ENCODE measurements at places on chromosomes 12 and 14.
A peak's percentile ranks its signal among the peaks of the same experiment; 100 is the strongest.

DNA sequence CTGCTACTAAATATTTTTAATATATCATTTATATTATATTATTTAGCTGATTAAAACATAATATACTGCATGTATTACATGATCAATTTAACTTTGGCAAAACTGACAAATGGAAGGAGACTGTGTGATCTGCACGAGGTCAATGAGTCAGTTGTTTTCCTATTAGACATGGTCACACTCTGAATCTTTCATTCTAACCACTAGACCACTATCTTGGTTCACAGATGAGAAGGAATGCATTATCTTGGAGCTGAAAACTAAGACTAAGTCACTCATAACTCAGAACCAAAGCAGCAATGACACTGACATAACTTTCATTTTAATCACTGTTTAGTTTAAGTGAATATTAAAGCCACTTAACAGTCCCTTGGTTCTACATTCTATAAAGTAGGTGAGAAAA lies 37.4 kb downstream of the GNPTAB start:
- DNase-seq, result peak; percentile 75

DNA sequence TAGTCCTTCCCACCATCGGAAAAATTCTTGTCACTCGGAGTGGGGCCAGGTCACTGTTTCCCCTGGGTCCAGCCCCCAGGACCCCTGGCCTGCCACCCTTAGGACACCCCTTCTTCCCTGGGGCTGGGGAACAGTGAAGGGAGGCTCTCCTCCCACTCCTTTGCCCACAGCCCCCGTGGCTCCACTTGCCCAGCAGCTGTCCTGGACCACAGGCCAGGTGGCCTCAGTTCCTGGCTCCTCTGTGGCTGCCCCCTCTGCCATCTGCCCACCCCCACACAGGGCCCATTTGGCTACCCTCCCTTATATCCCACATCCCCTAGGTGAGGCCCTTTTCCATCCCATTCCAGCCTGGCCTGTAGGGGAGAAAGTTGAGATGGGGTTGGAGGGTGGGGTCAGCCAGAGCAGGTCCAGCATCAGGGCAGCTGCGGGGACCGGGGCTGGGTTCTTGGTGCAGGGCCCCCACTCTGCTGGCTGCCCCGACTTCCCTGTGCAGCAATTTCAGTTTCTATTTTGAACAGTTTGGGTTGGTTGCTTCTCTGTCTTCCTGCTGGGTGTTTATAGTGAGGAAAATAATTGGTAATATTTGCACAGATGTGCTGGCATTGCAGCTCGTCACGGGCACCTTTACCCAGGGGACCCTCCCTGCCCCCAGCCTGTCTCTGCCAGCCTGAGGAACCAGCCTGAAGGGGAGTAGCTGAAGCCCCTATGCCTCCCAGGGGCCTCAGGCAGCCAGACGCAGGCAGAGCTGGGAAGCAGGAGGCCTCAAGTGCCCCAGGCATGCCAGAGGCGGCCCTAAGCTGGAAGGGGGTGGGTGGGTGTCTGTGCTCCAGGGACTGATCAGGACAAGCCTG lies 23.4 kb downstream of the SYNDIG1L start:
- DNase-seq, result no peak

DNA sequence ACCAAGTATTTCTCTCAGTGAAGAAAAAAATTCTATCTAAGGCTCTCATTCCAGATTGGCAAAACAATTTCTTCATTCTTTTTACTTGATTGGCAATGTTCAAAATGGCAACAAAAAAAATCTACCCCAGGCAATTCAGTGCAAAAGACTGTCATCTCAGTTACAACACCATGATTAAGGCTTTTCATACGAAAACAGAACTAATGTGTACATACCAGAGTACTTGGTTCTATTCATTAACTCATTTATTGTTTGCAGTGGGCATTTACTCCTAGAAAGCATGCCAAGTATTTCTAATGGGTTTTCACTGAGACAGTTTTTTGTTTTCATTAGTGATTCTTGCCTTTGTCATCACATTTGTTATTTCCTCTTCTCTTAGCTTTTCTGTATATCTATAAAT lies 33.0 kb downstream of the DBX2 start:
- DNase-seq, result no peak

DNA sequence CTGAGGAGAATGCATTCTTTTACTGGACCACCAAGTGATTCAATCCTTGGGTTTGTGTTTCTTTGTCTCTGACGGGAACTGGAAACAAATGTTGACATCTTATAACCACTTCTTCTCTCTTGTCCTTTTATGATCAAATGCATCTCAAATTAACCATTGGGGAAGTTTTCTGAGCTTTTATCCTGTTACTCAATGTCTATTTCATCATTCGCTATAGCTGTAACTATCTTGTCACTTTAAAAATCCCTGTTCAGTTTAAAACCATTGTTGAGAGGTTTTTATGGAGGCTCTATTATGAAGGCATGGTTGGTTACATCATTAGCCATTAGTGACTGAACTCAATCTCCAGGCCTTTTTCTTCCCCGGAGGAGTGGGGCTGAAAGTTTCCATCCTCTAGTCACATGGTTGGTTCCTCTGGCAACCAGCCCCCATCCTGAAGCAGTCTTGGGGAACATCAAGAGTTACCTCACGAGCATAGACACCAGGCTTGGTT lies 2.7 kb upstream of the CLEC6A start:
- DNase-seq, result no peak

- peak; percentile 40 for DNase-seq
These were observed 643 bp downstream of the ZFC3H1 start for GRCh38 chr12:71662849-71663560.

GRCh38 chr12:63400718-63401117 lies 249.7 kb upstream of the AVPR1A start:
- DNase-seq, result peak; percentile 26

DNA sequence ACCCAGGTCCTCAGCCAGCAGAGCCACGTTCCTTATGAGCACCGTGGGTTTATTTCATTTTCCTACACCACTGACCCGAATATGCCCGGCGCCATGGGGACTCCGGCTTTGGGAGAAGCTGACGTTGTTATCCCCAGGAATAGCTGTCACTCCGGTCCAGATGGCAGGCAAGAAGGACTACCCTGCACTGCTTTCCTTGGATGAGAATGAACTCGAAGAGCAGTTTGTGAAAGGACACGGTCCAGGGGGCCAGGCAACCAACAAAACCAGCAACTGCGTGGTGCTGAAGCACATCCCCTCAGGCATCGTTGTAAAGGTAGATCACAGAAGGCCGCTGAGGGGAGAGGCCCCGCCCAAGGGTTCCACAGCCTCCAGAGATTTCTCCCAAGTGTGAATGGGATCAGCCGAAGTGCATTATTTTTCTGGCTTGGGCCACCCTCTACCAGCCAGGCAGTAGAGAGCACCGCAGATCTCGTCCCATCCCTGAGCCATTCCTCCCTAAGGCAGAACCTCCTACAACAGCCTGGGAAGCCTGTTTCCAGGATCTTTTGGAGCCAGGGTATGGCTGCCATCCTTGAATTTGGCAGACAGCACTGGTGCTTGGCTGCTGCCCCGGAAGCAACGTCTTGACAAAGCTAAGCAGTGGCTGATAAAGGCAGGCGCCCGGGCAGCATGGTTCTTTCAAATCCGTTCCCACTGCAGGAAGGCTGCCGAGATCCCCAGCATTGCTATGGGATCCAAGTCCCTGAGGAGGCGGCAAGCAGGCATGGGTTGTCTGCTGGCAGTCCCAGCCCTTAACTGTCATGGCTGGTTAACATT lies 17.8 kb downstream of the CDK2AP1 start:
- no peak for DNase-seq

DNA sequence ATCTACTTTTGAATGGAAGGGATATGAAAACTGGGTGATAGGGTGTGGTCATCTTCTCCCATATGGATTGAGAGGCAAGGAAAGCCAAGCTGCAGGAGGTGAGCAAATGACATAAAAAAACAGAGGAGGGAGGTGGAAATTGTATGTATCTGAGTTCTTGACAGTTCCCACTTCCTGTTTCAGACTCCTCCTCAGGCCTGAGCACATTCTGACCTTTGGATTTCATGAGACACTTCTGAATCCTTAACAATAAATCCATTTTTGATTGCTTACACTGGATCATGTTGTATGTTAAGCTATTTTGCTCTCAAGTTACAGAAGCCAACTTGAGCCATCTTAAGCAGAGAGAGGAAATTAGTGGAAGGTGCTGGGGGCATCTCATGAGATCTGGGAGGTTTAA lies 11.6 kb upstream of the SRSF5 start:
- no peak for DNase-seq

- DNase-seq, result no peak
These were observed 9.7 kb downstream of the GLRX5 start for GRCh38 chr14:95544588-95544987.

- no peak for DNase-seq
These were observed 32.4 kb downstream of the LMO3 start for GRCh38 chr12:16573398-16574077.

- no peak for DNase-seq
These were observed 35.7 kb upstream of the GPR132 start for GRCh38 chr14:105100910-105101309.

DNA sequence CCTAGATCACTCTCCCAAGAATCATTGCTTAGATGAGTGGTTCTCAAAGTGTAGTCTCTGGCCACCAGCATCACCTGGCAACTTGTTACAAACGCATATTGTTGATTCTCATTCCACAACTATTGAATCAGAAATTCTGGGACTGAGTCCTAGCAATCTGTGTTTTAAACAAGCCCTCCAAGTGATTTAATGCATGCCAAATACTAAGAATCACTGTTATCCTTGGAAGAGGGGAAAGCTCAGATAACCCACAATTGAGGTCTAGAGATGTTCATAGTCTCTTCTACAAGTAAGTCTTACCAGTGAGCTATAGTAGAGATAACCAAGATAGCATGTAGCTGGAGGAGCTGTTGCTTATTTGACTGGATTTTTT lies 666.6 kb downstream of the DIO2 start:
- DNase-seq, result peak; percentile 87

DNA sequence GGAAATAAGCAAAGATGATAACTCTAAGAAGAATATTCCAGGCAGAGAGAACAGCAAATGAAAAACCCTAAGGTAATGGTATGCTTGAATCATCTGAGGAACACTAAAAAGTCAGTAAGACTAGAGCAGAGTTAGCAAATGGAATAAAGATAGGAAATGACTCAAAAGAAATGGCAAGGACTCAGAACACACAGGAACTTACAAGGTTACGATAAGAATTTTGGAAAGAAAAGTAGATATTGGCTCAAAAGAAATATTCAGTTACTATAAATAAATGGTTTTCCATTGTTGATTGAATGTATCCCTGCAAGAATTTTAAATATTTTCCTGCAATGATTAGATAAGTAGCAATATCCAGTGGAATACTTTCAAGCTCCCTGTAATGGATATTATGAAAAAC lies 705.8 kb downstream of the C12orf50 start:
- DNase-seq, result peak; percentile 77

DNA sequence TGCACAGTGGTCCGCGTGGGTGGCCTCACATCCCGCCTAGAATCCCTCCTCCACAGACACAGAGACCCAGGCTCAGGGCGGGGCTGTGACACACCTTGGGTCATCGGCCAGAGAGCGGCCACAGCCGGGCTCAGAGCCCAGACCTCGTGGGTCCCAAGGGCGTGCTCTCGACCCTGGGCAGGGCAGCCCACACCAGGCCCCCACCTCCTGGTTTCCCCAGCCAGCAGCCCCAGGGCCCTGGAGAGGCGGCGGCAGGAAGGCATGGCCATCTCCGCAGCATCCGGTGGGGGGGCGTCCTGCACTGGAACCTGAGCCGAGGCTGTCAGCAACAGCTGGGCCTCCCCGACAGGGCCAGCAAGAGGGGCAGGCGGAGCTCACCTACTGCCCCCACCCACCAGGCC lies 15.2 kb downstream of the JAG2 start:
- no peak for DNase-seq

GRCh38 chr12:99390707-99391106 lies 256.8 kb upstream of the GARIN6 start:
- no peak for DNase-seq

- DNase-seq, result no peak
These were observed 501.1 kb downstream of the APAF1 start for GRCh38 chr12:99146185-99146584.

DNA sequence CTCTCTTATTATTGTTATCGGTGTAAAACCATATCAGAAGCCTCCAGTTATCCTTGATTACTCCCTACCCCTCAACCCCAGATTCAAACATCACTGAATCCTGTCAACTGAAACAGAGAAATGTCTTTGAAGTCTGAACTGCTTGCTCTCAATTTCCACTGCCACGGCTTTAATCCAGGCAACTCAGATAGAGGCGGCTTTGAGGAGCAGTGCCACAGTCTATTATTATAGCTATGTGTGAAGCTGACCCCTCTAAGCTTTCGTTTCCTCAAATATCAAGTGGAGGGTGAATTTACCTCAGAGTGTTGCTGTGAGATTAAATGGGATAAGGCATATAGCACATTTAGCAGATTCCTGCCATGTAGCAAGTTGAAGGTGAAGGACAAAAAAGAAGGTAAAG lies 49.0 kb upstream of the PDE3A start:
- DNase-seq, result no peak

GRCh38 chr12:67202011-67202677 lies 67.0 kb upstream of the CAND1 start:
- DNase-seq, result no peak

DNA sequence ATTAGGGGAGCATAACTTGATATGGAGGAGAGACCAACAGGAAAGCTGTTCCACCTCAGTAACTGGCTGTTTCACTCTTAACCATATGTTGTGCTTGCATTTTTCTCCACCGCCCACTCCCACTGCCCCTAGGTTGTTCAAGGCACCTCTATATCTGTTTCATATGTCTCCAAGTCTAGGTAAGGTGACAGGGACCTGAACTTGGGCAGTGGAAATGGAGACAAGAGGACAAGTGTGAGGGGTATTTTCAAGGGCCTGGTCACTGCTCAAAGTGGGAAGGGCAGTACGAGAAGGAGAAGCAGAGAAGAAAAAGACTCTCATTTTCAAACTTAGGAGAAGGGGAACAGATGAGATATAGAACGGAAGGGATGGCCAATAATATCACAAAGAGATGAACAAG lies 3.1 kb downstream of the SLC38A1 start:
- DNase-seq, result no peak

DNA sequence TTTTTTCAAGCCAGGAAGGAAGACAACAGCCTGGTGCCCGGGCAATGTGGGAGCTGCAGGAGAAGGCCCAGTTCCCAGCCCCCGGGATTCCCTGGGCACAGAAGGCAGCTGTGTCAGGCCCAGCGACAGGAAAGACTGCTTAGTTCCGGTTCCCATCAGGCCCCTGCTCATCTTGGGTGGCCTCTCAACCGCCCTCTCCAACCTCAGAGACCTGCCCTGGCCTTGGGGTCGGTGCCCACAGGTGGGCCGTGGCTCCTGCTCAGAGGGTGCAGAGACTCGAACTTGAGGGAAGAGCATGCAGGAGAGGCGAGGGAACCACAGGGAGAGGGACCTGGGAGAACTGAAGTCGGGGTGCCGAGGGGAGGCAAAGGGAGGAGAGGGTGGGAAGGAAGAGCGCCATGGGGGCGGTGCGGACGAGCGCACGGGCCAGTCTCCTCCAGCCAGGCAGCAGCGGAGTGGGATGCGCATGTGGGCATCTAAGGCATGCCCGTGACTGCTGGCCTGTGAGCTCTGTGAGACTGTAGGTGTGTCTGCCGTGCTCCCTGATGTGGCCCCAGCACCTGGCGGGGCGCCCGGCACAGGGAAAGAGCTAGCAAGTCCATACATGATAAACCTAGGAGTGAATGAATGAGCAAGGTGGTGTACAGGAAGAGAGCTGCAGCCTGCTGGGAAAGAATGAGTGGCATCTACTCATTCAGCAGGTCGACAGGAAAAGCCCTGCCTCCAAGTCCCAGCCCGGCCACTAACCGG lies 42.7 kb downstream of the SSH1 start:
- no peak for DNase-seq
